Tibial nerve (tissue), 4 donors: ENCODE measurements at places on chromosomes 5 and 9. TPM values are rescaled to one million over a fixed set of nuclear protein-coding genes. Genes with fewer than 3 reads are reported as not detected.

Gene NDUFAF2
- total RNA-seq: 16.2 TPM

Gene SLC2A8
- total RNA-seq: 46.2 TPM

DNA sequence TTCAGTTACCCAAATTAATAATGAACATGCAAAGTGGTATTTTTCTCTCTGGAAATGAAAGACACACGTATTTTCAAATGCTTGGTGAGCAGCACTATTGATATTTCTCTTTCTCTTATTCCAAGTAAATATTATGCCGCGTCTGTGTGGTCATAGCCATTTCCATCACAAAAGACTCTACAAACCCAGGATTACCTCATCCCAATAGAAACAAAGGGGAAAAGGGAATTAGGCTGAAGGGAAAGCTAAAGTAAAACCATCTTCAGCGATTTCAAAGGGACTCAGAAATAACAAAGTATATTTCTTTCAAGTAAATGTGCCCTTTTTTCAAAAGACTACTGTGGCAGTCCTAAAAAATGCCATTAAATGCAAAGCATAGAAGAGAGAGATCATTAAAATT, 62.0 kb upstream of the FST start:
- no peaks in the 10 kb centered on the region for H3K4me1 ChIP-seq
- H3K27me3 ChIP-seq: no peaks in the 10 kb centered on the region
- no peak overlapping the region for H3K4me3 ChIP-seq
- H3K36me3 ChIP-seq: no peaks in the 10 kb centered on the region
- H3K27ac ChIP-seq: no peak overlapping the region

DNA sequence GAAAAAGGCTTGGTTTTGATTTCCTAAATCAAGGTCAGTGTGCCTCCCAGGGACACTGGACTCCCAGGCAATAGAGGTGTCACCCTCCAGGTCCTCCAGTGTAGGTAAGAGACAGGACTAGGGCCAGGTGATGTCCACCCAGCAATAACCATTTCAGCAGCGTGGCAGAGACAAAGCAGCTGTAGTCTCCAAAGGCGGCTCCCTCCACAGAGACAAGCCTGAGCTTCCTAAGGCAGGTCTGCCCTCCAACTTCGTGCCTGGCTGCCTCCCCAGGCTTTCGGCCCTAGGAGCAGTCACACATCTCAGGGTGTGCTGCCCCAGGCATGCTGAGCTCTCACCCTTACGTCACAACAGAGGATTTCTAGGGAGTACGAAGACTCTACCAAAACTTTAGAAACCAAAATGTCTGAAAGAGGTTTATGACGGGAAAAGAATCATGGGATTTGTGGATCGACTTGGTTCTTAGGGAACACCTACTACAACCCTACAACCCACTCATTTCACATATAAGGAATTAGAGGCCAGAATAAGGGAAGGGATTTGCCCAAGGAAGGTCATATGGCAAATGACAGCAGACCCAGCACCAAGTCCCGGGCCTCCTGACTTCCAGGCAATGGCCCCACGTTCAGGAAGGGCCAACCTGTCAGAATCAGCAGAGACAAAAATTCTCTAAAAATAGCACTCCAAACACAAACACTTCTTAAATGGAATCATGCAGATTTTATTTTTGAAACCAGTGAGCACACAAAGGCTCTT, 105.5 kb downstream of the KLHL3 start:
- no peaks in the 10 kb centered on the region for H3K27me3 ChIP-seq
- no peaks in the 10 kb centered on the region for H3K36me3 ChIP-seq
- peak overlapping the region; percentile 18 for H3K27ac ChIP-seq
- no peak for DNase-seq

DNA sequence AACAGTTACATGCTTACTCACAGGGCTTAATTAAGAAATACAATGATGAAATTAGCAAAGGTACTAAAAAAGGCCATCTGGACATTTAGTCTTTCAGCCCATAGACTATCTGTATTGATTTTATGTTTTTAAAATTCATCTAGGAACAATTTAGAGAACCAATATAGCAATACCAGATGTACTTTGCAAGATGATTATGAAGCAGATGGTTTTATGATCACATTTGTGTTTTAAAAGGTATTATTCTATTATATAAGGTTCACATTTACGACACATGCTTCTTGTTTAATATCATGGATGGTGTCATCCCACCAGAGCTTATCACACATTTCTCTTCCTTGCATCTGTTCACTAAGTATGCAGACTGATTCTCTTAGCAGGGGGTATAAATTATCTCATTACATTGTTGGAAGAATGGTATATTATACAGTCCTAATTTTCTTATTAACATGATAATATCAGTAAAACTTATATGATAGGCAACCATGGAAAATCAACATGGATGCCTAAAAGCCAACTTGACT, 21.1 kb upstream of the SRFBP1 start:
- H3K27me3 ChIP-seq: no peaks in the 10 kb centered on the region
- no peak for DNase-seq
- H3K36me3 ChIP-seq: no peaks in the 10 kb centered on the region
- no peaks in the 10 kb centered on the region for H3K4me1 ChIP-seq
- H3K4me3 ChIP-seq: no peak overlapping the region
- H3K27ac ChIP-seq: no peak overlapping the region

GRCh38 chr5:100110497-100110896, 424.7 kb upstream of the FAM174A start:
- no peak overlapping the region for H3K27ac ChIP-seq
- no peaks in the 10 kb centered on the region for H3K27me3 ChIP-seq
- no peaks in the 10 kb centered on the region for H3K4me1 ChIP-seq

GRCh38 chr9:12760758-12761157, 14.1 kb upstream of the LURAP1L start:
- no peak overlapping the region for H3K4me3 ChIP-seq
- H3K36me3 ChIP-seq: no peaks in the 10 kb centered on the region
- no peaks in the 10 kb centered on the region for H3K27me3 ChIP-seq

DNA sequence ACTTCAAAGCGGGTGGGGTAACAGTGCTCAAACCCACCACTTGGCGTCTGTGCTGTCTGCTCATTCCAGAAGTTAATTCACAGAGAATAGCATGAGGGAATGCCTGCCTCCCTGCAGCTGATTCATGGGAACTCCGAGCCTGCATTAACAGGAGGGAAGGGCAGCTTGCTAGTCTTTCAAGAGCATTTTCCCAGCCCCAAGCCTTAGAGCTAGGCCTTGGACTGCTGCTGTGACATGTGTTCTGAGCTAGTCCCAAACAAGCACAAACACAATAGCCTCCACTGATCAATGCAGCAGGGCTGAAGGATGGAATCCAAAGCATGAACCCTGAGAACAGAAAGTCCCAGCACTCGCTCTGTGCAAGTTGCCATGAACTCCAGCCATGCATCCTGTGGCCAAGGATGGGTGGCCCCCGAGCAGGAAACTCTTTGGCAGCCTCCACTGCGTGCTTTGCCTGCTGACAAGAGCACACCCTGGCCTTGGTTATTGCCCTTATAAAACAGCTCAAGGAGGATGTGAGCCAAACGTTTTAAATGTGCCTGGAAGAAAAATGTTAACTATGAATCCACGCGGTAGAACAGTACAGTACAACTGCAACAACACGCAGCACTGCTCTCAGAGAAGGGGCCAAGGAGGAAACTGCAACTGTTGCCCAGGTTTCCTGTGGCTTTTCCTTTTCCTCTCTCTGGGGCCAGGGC, 653.1 kb upstream of the KLF4 start:
- H3K4me1 ChIP-seq: peaks cover 22% of the 10 kb centered on the region
- H3K4me3 ChIP-seq: no peak overlapping the region
- no peaks in the 10 kb centered on the region for H3K27me3 ChIP-seq
- H3K36me3 ChIP-seq: no peaks in the 10 kb centered on the region
- DNase-seq: peak; percentile 76

DNA sequence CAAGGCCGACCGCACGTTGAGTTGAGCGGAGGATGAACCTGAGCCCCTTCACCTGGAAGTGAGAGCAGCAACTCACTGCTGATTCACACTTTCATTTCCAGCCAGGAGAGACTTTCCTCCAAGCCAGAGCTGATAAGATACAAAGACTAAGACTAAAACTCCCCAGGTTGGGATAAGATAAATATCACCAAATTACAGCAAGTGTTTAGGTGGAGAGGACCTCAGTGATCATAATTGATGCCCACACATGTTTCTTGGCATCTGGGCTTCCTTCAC, 6.4 kb upstream of the NKD2 start:
- peaks cover 13% of the 10 kb centered on the region for H3K4me1 ChIP-seq
- no peak overlapping the region for H3K4me3 ChIP-seq
- H3K36me3 ChIP-seq: no peaks in the 10 kb centered on the region
- no peak for DNase-seq
